ENCODE measurements at places on chromosomes 6 and 20.

- no peak for ATAC-seq
Observed at GRCh38 chr20:11176431-11176830, 502.6 kb upstream of the JAG1 start.

- ATAC-seq = no peak
Observed at GRCh38 chr6:118298476-118299427, 249.3 kb upstream of the PLN start.

GRCh38 chr6:3610206-3610605 is 141.3 kb downstream of the PXDC1 start:
- ATAC-seq = no peak

DNA sequence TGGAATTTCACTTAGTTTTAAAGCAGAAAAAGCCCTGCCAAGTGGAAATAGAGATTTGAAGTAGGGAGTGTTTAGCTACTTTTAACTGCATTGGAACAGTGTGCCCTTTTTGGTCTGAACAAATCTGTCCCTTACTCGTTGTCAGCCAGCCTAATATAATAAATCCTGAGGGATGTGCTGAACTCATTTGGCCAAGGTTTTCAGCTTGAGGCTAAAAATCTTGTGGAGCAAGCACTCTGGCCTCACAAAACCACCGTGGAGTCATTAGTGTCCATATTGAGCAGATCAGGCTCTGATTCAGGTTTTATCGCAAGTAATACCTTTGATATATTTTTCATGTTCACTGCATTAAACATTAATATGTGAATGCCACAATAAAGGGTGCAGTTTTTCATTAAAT is 383.5 kb downstream of the FRK start:
- ATAC-seq = no peak

- no peak for ATAC-seq
Observed at GRCh38 chr6:227074-227782, 65.1 kb upstream of the DUSP22 start.

- ATAC-seq = no peak
Observed at GRCh38 chr6:91196729-91197128, 609.9 kb upstream of the MAP3K7 start.

DNA sequence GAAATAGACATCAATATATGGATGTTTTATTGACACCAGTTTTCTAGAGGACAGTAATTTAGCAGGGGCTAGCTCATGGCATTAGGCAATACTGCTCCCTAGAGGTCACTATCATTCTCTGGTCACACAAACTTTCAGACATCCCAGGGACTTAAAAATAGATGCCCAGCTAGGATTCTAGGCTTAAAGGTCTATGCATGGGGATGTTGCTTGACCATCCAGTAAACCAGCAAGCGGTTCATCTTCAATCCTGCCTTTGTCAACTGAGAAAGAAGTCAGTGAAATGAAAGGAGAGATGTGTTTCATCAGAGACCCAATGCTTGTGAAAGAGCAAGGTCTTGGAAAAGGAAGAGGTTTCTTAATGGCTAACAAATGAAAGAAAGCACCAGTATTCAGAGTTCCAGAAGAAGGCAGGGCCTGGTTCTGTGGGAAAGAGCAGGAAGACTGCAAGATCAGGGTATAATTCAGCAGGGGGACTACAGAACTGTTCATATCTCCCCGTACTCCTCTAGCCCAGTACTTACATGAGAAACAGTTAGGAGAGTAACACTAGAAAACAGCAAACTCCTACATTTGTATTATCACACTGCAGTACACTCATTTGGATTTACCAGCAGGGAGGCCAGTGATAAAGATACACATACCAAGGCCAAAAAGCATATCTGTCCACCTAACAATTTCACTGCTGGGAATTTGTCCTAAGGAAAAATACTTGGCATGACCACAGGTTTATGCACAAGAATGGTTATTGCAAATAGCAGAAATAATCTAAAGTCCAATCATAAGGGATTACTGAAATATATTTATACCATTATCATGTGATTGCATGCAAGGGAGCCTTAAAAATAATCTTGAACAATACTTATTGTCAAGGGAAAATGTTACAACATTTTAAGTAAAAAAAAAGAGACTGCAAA is 151.4 kb upstream of the LAMA2 start:
- ATAC-seq = no peak

- no peak for ATAC-seq
Observed at GRCh38 chr6:101003075-101003474, 121.9 kb upstream of the ASCC3 start.

GRCh38 chr6:15518878-15519277 is 143.9 kb downstream of the DTNBP1 start:
- ATAC-seq = no peak

DNA sequence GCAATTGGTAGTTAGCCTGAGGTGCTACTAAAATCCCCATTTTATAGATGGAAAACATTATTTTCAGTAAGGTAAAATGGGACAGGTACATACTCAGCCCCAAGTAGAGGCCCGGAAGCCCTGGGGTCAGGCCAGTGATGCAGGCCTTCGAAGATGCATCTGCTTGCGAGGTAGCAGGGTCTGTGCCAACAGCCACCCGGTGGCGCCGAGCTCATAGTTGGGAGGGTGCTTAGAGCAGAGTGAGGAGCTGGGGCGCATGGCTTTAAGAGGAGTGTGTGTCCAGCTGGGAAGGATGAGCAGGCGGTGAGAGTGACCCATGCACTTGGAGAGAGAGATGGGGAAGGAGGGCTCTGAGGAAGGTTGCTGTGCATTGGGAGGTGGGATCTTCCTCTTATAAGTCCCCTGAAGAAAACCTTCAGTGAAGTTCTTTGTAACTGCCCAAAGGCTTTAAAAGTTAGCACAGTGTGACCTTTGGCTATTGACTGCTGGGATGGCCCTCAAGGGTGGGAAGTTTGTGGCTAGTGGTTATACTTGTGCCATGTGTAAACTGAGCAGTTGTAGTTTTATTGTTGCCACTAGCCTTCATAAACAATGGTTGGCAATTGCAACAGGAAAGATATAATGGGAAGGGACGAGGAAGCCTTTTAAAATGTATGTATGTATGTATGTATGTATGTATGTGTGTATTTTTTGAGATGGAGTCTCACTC is 71.1 kb downstream of the TOX2 start:
- ATAC-seq = no peak

- ATAC-seq = peak; percentile 91
Observed at GRCh38 chr20:5548902-5549599, 201.2 kb upstream of the SHLD1 start.

DNA sequence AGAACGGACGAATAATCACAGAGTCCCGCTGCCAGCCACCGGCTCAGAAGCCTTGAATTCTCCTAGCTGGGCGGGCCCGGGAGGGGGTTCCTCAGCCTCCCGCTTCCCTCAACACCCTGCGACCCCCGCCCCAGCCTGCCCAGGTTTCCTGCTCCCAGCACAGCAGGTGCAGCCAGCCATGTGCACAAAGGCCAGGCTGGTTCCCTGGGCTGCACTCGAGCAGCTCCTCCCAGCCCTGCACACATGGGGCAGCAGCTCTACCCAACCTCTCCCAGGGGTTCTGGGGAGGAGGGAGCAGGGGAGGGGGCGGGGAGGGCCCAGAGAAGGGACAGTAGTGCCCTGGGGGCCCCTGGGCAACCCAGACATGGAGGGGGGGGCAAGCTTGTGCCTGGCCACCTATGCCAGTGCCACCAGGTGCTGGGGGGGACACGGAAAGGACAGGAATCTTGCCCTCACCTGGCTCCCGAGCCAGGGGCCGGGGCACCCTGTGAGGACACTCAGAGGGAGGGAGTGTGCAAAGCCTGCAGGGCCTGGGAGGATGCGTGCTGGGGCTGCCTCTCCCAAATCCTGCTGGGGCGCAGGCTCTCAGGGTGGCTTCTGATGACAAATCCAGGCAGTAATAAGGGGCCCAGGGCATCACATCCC is 1.2 kb upstream of the NTSR1 start:
- no peak for ATAC-seq

DNA sequence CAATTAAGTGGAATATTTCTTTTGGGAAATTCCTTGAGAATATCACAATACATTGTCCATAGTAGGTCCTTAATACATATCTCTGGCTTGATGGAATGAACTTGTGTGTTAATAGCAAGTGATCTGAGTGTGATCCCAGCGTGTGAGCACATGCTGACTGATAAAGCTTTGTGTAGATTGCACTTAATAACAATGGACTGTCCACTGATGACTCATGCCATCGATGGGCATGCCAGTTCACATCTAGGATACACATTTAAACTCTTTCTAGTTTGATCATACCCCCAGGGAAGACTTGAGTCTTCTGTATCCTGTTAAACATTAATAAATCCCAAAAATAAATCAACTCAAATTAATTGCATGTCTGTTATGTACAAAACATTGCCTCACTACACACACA is 454.3 kb upstream of the SPTLC3 start:
- ATAC-seq = no peak

- ATAC-seq = no peak
Observed at GRCh38 chr6:2008383-2008976, 236.9 kb downstream of the GMDS start.

DNA sequence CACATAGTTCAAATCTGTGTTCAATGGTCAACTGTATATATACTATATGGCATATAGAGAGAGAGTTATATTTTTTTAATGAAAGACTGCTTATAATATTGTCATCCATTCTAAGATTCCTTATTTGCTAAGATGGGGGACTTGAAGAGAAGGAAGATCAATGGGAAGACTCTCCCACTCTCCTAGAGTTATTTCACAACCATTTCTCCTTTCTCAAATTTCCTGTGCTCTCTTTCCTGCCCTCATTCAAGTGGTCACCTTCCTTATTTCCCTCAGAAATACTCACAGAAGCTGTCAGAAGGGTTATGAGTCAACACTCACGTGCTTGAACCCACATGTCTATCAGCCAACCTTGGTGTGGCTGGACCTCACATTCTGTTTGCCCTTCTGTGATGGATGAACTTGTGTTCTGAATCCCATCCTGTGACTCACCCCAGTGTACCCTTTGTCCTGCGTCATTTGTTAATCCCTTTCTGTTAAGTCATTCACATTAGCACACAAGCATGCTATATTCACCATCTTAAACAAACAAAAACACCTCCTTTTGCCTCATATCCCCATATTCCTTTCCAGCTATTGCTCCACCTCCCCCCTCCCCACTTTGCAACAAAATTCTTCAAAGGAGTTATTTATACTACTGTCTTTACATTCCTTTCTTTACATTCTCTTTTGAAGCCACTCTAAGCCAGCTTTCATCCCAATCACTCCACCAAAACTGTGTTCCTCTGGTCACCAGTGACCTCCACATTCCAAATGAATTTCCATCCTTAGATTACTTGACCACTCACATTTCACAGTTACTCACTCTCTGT is 279.3 kb upstream of the TCF21 start:
- ATAC-seq = no peak

DNA sequence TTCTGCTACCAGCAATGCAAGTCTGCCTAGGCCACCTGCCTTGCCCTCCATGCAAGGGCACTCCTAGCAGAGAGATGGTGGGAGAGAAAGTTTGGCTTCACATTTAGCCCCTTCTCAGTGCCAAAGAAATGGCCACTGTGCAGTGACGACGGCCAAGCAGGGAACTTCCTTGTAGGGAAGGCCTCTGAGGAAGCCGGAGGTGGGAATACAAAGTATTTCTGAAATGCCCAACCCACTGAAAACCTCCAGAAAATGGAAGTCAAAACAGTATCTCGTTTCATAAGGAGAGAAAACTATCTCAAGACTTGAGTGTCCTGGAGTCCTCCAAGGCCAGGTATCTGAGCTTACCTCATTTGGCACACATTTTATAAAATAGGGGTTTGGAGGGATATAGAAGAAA is 42.7 kb downstream of the JAG1 start:
- no peak for ATAC-seq

GRCh38 chr6:158686311-158686710 is 36.5 kb downstream of the SYTL3 start:
- ATAC-seq = no peak

- no peak for ATAC-seq
Observed at GRCh38 chr20:57749869-57750268, 40.1 kb upstream of the PMEPA1 start.

GRCh38 chr6:116420341-116420740 is 40.8 kb upstream of the CALHM6 start:
- ATAC-seq = no peak

GRCh38 chr6:5230081-5230480 is 30.7 kb downstream of the LYRM4 start:
- ATAC-seq = no peak

- ATAC-seq = no peak
Observed at GRCh38 chr6:38307740-38308139, 332.0 kb downstream of the BTBD9 start.

DNA sequence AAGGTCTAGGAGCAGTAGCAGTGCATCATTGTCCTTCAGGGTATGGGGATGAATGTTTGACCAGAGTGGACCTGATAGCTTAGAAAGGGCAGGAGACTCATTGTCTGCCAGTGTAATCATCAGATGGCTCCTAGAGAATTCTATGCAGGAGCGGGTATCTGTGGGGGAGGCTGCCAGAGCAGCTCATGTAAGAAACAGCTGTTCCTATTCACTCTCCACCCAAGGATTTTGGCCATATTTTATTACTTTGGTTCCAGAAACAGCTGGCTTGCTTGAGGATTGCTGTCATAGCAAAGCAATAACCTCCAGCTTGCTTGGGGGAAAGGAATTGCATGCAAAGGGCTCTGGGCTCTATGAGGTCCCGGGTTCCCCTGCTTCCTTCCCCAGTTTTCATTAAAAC is 44.1 kb downstream of the RALY start:
- no peak for ATAC-seq

GRCh38 chr20:56460459-56460858 is 8.0 kb upstream of the RTF2 start:
- ATAC-seq = no peak

DNA sequence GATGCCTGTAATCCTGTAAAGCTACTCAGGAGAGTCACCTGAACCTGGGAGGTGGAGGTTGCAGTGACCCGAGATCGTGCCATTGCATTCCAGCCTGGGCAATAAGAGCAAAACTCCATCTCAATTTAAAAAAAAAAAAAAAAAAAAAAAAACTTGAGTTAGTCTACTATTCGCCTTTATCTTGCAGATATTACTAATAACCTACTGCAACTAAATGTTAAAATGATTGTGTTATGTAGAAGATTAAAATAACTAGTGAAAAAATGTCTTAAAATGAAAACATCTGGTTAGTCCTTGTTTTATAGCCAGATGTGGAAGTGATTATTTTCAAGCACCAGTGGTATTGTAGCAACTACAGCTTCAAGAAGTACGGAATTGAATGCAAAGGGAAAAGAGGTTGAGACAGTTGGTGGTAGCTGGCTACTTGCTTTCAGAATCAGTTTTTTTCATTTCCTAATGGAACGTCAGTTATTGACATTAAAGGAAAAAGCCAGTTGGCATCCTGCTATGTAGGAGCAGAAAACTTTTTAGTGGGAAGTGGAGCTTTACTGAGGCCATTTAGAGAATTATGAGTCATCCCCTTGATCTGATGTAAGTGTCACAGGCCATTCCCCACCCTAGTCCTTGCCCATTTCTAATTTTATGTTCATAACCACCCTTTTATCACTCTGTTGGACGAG is 43.8 kb upstream of the DYNLRB1 start:
- no peak for ATAC-seq

DNA sequence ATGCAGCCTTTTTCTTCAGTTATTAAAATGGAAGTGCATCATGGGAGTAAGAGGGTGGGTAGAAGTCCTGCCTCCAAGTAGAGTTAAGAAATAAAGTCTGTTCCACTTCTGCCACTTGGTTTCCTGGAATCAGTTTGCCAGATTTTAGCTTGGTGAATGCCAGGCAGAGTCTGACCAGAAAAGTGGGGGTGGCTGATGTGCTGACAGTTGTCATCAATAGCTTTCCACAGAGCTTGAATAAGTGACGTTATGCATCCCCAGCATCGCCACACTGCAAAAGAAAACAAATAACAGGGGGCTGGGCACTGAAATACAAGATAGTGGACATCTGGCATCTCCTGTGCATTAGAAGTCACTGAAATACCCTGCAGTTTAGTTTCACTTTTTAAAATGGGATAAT is 30.8 kb upstream of the CEP162 start:
- ATAC-seq = no peak
